ENCODE measurements at places on chromosomes 16 and 17.

GRCh38 chr16:29814592-29814991, 1.4 kb upstream of the PAGR1 start:
- DNase-seq = no peak

- DNase-seq = peak; percentile 37
Observed at GRCh38 chr17:56653877-56654276, 60.4 kb downstream of the NOG start.

GRCh38 chr17:44187131-44187899, 543 bp downstream of the TMUB2 start:
- peak; percentile 66 for DNase-seq

DNA sequence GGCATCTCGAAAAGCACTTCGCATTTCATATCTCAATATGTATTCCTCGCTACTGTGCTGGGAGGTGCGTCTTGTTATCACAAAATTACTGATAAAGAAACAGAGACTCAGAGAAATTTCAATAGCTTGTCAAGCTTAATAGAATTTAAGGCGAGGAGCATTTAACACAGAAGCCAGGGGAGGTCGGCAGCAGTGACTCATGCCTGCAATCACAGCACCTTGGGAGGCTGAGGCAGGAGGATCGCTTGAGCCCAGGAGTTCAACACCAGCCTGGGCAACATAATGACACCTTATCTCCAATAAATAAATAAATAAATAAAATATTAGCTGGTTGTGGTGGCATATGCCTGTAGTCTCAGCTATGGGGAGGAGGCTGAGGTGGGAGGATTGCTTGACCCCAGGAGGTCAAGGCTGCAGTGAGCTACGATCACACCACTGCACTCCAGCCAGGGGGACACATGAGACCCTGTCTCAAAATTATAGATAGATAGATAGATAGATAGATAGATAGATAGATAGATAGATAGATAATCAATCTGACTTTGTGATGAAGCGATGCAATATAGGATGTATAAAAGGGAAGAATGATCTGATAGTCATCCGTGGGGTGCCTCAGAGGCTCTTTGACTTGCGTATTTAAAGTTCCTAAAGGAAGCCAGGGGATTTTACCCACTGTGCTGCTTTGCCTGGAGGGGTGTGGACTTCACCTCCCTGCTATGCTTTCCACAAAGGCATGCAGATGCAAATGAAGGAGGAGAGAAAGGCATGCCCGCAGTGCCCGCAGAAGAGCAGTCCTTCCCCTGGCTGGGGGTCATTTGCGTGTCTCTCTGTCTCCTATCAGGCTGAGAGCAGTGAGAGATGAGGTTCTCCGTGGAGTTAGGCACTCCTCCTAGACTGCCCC, 15.9 kb upstream of the USP10 start:
- no peak for DNase-seq

DNA sequence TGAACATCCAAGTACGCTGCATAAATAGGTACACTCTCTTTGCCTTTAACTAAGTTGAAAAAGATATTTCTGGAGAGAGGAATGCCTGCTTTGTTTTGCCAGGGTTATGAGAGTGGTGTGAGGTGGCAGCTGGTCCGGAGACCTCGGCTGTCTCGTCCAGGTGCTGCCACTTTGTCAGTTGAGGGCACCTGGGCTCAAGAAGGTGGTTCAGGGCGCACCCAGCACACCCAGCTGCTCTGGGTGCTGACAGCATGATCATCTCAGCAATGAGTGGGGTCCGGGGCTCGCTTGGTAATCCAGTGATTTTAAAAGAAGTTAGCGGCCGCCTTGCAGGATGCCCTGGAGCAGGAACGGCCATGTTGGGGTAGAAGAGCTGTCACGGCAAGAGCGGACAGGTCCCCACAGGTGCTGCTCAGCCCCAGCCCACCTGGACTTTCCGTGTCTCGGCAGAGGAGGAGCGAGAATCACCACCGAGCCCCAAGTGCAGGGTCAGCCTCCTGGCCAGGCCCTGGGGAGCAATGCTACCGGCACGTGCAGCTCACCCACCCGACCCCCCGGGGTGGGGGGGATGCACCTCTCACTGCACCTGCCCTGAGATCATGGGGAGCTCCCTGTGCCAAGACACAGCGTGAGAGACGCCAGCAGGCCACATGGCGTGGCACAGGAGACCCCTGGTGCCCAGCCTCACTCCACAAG, 67.4 kb upstream of the CHMP6 start:
- DNase-seq = no peak

- no peak for DNase-seq
Observed at GRCh38 chr17:70254735-70255460, 85.6 kb downstream of the KCNJ2 start.

- no peak for DNase-seq
Observed at GRCh38 chr17:63703556-63704258, 3.8 kb upstream of the LIMD2 start.

DNA sequence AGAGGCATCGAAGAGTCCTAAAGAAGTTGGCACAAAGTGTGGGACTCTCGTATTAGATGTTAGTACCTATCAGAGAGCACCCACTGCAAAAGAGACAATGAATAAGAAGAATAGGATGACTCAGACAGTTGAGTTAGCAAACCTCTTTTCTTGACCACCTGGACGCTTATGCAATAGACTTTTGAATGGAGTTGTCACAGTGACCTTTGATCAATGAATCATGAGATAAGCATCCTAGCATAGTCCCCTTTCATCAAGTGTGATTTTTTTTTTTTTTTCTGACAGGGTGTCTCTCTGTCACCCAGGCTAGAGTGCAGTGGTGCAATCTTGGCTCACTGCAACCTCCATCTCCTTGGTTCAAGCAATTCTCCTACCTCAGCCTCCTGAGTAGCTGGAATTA, 1417.9 kb upstream of the GOT2 start:
- no peak for DNase-seq

DNA sequence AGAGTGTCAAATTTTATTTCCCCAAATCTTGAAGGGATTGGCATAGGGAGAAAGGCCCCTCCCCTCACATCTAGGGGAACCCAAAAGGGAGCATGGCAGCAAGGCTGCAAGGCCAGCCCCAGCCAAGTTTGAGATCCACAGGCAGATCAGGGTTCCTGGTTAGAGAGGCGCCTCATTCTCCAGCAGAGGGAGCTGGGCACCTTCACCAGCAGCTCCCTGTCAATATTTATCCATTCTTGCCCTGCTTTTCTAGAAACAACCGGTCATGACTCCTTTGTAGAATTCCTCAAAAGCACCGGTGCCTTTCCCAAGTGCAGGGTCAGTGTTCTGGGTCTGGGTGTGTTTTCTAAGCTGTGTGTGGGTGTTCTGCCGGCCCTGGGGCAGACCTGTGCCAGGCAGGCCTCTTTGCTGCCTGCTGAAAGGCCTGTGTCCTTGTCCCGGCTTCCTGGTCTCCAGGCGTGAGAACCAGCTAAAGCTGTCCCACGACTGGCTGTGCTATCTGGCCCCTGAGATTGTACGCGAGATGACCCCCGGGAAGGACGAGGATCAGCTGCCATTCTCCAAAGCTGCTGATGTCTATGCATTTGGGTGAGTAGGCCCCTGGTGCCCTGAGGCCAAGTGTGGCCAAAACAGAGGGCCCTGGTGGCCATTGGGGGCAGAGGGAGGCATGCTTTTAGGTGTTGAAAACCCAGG, 21.2 kb upstream of the LGALS9 start:
- DNase-seq = peak; percentile 50

- DNase-seq = no peak
Observed at GRCh38 chr17:77721846-77722160, 236.7 kb upstream of the TNRC6C start.

DNA sequence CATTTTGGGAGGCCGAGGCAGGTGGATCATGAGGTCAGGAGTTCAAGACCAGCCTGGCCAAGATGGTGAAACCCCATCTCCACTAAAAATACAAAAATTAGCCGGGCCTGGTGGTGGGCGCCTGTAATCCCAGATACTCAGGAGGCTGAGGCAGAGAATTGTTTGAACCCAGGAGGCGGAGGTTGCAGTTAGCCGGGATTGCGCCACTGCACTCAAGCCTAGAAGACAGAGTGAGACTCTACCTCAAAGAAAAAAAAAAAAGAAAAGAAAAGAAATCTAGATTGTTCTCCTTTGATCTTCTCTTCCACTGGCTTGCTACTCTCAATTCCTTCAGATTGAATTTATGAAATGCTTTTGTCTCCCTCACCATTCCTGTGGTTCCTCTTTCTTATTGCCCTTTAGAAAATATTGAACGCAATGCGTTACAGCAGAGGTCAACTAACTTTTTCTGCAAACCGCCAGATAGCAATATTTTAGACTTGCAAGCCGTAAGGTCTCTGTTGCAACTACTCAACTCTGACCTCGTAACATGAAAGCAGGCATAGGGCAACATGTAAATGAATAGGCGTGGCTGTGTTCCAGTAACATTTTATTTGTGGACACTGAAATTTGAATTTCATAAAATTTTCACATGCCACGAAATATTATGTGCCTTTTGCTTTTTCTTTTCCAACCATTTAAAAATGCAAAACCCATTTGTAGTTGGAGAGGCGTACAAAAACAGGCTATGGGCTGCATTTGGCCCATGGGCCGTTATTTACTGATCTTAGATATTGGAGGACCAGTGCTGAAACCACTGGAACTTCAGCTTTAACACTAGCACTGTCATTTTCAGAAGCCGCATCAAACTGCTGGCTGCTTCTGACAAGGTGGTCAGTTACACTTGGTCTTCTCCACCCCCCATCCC, 24.8 kb downstream of the PITPNC1 start:
- DNase-seq = no peak

DNA sequence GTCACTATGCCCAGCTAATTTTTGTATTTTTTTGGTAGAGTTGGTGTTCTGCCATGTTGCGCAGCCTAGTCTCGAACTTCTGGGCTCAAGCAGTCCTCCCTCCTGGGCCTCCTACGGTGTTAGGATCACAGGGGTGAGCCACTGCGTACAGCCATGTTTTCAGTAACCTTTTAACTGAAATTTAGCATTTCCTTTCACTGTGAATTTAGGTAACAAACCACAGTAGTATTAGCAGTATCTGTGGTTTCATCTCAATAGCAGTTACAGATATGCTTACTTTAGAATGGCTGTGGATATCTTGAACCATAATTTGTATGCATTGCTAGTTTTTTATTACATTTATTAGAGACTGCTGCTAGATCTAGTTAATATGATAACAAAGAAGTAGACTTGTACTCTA, 4.3 kb upstream of the RANGRF start:
- DNase-seq = no peak

GRCh38 chr17:32266051-32266388, 388 bp downstream of the RHBDL3 start:
- no peak for DNase-seq

DNA sequence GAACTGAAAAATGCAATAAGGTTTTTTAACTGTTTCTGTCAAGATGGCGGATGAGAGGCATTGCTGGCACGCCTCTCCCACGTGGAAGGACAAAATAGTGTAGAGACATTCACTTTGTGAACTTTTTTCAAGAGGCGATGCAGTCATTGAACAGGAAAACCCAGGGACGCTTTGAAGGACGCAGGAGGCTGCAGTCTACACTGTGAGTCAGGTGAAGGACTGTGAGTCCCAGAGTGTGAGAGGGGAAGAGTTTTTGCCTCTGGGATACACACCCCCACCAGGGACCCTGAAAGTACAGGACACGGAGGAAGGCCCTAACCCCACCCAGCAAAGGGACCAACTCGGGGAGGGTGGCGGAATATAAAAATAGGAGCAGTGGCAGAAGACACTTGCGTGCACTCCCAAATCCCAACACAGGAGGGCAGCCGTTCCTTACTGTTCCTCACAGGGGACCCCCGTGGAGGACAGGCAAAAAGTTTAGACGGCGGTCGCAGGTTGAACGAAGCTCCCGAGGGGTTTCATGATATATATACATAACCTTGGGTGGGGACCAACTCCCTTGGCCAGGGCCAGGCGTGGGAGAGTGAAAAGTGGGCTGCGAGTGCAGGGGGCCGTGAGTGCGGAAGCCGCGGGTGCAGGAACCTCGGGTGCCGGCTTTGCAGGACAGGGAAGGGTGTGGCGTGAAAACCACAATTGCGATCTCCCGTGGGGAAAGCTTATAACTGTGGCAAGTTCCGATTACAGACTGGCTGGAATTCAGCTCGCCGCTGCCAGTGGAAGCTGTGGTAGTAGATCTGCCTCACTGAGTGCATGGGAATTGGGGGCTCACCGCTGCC, 82.0 kb upstream of the ALOX12 start:
- DNase-seq = peak; percentile 60

GRCh38 chr16:81311762-81312161, 3.0 kb upstream of the GAN start:
- no peak for DNase-seq

DNA sequence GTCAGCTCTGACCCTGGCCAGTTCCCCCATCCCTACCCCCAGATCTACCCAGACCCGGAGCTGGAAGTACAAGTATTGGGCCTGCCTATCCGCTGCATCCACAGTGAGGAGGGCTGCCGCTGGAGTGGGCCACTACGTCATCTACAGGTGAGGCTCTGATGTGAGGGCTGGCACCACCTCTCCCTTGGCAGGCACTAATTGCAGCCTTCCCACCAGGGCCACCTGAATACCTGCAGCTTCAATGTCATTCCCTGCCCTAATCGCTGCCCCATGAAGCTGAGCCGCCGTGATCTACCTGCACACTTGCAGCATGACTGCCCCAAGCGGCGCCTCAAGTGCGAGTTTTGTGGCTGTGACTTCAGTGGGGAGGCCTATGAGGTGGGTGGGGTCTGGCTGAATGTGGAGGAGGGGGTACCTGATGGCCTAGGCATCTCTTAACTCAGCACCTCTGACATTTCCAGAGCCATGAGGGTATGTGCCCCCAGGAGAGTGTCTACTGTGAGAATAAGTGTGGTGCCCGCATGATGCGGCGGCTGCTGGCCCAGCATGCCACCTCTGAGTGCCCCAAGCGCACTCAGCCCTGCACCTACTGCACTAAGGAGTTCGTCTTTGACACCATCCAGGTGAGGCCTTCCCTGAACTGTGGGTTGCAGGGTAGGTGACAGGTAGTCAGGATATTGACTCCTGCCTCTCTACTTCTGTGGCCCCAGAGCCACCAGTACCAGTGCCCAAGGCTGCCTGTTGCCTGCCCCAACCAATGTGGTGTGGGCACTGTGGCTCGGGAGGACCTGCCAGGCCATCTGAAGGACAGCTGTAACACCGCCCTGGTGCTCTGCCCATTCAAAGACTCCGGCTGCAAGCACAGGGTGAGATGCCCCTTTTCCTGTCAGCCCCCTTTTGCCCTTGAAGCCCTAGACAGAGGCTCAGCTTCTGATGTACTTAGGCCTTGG, 4.3 kb downstream of the TRAF4 start:
- DNase-seq = no peak

DNA sequence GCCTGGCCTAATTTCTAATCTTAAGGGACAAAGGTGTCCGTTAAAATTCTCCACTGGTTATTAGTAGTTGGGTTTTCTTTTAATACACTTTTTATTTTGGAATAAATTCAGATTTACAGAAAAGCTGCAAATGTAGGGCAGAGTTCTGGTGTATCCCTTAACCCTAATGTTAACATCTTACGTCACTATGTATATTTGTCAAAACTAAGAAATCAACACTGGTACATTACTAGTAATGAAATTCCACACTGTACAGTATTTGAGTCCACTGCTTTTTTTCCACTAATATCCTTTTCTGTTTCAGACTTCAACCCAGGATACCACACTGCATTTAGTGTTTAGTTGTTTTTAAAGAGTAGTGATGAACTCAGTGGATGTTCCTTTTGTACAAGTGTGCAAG, 18.7 kb upstream of the KPNA2 start:
- no peak for DNase-seq
